ENCODE measurements at places on chromosomes 5 and 9. TPM values are rescaled to one million over a fixed set of nuclear protein-coding genes. Genes with fewer than 3 reads are reported as not detected.
A peak's percentile ranks its signal among the peaks of the same experiment; 100 is the strongest.

The TNFSF15 gene
- total RNA-seq: under 0.01 TPM

The SLC34A1 gene
- total RNA-seq: not detected

The RANBP17 gene
- total RNA-seq: 29.7 TPM

- DNase-seq: peak; percentile 97
Measured at GRCh38 chr5:93503598-93504067, 77.4 kb downstream of the NR2F1-AS1 start.

- DNase-seq: no peak
Measured at GRCh38 chr9:68547417-68547816, 6.7 kb upstream of the TMEM252 start.

DNA sequence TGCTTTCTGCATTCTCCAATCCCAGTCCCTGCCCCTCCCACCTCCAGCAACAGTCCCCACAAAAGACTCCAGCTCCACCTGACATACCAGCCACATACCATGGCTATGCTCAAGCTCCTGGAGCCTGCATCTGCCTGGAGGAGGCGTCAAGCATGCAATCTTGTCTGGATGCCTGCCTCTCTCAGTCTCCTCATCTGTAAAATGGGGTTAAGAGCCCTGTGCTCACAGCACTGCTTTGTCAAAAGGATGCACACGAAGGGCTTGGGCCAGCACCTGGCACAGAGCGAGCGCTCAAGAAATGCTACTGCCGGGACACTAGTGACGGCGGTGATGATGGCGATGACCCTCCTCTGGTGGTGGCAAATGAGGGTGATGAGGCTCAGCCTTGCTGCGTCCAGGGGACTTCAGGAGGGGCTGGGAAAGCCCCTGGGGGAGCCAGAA is 202.9 kb upstream of the IER5L start:
- DNase-seq: no peak

DNA sequence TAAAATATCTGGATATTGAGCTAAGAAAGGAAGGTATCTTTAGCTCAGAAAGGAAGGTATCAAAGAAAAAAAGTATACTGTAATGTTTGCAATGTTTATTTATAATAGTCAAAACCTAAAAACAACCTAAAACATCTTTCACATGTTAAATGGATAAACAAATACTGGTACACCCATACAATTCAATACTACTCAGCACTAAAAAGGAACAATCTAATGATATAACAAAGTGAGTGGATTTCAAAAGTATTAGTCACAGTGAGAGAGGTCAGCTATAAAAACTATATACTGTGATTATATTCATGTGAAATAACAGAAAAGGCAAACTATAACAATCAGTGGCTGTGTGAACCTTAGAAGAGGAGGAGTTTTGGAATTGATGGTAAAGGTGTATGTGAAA is 455.0 kb upstream of the FTMT start:
- no peak for DNase-seq

The C9orf50 gene
- not detected for total RNA-seq

DNA sequence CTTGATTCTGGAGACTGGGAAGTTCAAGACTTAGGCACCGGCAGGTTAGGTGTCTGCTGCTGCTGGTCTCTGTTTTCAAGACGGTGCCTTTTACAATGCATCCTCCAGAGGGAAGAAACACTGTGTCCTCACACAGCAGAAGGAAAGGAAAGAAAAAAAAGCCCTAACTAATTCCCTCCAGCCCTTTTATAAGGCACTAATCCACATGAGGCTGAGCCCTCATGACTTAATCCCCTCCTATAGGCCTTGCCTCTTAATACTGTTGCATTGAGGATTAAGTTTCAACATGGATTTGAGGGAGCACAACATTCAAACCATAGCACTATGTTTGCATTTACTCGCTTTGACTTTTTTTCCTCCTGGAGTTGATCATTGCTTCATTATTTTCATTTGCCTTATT is 585.9 kb downstream of the TLR4 start:
- DNase-seq: no peak

DNA sequence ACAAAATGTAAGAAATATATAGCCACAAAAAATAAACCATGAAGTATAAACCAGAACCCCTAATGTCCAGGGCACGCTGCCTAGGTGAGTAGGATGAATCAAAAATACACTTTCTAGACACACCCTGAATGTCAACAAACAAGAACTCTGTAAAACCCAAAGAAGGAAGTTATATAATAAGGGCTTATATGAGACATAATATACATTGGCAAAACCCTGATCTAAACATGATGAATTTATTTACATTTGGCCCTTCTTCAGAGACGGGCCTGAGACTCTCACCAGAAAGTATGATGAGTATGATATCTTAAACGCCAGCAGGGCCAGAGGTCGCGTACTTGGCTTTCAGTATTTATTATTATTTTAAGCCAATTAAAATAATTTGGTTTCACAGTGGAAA is 125.1 kb upstream of the FST start:
- DNase-seq: peak; percentile 81

DNA sequence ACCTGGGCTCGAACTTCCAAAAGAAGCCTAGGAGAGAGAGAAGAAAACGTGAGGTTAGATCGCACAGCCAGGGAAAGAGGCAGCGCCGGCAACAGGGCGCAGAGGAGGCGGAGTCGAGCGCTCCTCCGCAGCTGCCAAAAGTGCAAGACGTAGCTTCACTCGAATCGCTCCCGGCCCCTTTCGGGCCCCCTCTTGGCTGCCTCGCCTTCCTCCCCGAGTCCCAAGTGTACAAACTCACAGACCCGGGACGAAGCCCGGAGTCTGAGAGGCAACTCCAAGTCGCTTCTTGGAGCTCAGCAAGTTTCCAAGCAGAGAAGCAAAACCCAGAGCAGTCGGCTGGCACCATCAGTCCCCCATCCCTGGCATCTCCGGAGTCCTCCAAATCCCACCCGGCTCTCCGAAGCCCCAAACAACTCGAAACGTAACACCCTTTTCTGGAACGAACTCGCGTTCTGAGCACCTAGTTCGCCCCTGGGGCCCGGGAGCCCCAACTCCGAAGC is 1.2 kb downstream of the MIER3 start:
- peak; percentile 66 for DNase-seq

The GFPT2 gene
- total RNA-seq: 20.8 TPM

DNA sequence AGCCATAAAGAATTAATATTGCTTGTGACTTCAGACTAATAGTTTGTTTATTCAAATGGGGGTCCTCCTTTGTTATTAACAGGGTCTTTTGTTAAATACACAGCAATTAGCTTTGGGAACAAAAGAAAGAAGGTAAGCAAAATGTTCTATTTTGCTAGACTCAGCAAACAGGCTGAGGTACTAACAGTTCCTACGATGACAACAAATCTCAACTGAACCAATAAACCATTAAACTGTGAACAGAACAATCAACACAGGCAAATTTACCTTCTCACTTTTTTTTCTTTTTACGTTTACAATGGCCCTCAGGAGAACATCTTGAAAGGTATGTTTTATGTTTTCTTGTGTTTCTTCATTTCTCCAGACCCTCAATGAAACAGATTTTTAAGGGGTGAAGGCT is 207.2 kb downstream of the NFIB start:
- no peak for DNase-seq

The GLRA1 gene
- not detected for total RNA-seq

The NUDT12 gene
- total RNA-seq: 10.0 TPM

DNA sequence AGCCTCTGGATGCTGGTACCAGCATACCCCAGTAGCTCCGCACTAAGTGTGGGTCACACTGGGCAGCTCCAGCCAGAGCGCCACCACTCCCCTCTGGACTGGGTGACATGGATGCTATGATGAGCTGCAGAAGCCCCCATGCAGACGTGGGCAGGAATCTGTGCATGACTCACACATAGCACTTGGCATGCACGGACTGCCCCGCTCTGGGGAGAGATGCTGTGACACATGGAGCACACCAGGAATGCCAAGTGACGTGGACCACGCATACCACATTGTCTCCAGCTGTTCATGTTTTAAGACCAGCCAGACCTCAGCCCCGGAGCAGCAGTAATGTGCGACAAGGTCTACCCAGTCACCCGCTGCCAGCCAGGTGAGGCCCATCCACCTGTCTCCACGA is 64.1 kb downstream of the SEMA4D start:
- DNase-seq: peak; percentile 76

Data from IMR-90 (cell line).